G401 (cell line): ENCODE measurements at places on chromosomes 16 and 17. TPM values are rescaled to one million over a fixed set of nuclear protein-coding genes. Genes with fewer than 3 reads are reported as not detected.

GRCh38 chr16:85706449-85707034, 17.8 kb upstream of the GINS2 start:
- DNase-seq = no peak

The KRTAP4-3 gene
- total RNA-seq = not detected in 2 replicates

The HOXB9 gene
- 1.8 and 4.1 TPM in 2 replicates for total RNA-seq

DNA sequence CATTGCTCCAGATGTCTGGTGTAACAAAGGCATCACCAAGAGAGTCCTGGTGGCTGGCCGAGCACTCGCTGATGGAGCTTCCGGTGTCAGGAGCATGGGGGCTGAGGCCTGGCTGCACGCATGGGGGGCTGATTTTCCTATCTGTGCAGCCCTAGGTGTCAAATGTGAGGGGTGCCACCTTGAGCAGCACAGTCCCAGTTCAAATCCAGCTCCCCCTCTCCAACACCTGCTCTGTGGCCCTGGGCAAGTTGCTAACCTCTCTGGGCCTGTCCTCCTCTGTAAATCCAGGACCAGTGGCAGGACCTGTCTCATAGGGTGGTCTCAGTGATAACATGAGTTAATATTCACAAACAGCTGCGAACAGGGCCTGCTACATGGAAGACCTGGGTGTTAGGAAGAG, 12.9 kb downstream of the ENPP7 start:
- no peak for DNase-seq

The ORAI3 gene
- total RNA-seq = 57.6 and 62.8 TPM in 2 replicates

- DNase-seq = no peak
These were observed 23.4 kb upstream of the ZFHX3 start for GRCh38 chr16:73071131-73071940.

- peak; percentile 19 for DNase-seq
These were observed 5.7 kb downstream of the ZNF319 start for GRCh38 chr16:57994778-57995177.

- DNase-seq = no peak
These were observed 187.4 kb upstream of the CACNG5 start for GRCh38 chr17:66647391-66647983.

DNA sequence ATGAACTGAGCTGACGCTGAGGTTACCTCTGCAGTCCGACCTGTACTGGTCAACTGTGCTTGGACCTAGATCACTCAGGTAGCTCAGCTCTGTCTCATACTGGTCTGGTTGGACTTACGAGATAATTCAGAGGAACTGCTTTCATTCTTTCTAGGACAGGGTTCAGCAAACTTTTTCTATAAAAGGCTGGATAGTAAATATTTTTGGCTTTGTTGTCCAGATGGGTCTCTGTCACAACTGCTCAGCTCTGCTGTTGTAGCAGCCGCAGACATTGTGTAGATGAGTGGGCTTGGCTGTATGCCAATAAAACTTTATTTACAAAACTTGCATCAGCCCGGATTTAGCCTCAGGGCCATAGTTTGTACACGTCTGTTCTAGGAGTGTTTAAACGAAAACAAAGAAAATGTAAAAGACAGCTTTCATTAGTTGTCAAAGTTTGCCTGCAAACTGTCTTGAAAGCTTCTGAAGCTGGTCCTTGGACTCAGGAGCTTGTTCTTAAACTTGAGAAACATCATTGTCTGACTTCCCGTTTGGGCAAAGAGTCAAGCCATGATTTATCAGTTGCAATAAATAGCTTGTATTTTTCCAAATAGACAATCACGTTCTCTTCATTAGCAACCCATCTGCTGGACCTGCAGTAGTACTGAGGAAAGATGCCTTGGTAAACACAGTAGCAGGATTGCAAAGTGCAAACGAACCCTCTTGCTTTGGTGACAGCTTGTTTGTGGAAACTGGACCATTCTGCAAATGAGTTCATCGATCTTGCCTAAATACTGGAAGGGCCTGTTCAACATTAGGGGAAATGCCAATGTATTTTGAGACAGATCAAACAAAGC, 253.4 kb downstream of the SNX29 start:
- DNase-seq = no peak

DNA sequence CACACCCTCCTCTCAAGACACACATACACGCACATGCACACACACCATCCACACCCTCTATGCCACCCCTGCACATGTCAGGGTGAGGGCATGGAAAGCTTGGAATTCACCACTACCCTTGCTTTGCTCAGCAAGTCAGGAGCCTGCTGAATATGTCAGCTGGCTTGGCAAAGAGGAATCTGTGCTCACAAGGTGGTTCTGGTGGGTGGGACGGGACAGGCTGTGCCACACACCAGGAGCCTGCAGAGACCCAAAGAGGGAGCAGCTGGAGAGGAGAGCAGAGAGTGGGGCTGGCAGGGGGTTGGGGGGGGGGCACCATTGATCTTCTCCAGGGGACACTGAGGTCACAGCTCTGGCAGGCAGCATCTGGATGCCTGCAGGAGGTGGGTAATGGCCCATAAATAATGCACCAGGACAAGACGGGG, 48.7 kb upstream of the NDRG4 start:
- DNase-seq = no peak

- DNase-seq = peak; percentile 73
These were observed 989 bp upstream of the DUSP14 start for GRCh38 chr17:37488607-37489196.

The PERCC1 gene
- not detected in 2 replicates for total RNA-seq

- DNase-seq = no peak
These were observed 91.8 kb downstream of the NCOR1 start for GRCh38 chr17:16123531-16123930.

GRCh38 chr16:65574326-65574966, 452.6 kb upstream of the CDH11 start:
- DNase-seq = no peak

DNA sequence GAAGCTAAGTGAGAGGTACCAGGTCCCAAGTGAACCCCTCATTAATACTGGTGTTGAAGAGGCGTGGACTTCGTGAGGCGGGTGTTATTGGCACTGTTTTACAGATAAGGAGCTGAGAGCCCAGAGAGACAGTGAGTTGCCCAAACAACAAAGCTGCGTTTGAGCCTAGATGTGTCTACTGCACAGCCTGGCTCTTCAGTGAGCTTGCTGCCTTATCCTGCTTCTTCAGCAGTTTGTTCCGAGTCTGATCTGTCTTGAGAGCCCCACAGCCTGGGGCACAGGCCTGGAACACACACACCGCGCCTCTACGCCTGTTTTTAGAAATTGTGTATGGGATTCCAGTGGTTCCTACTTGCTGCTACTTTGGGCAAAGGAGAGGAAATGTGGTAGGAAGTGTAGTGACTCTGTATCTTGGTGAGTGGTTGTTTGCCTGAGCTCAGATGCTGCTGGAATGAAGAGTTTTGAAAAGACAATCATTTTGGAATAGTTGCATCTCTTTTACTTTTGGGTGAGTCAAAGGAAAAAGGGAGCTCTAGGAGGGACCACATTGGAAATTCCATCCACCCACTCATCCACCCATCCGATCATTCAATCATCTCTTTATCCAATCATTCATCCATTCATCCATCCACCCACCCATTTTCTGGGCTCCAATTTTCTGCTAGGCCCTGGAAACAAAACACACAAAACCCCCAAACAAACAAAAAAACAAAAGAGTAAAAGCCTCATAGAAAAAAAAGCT, 22.3 kb upstream of the PLCG2 start:
- no peak for DNase-seq

GRCh38 chr17:76784926-76785325, 47.0 kb downstream of the MFSD11 start:
- DNase-seq = no peak
